ENCODE measurements at places on chromosomes 2 and 18.
A peak's percentile ranks its signal among the peaks of the same experiment; 100 is the strongest.

DNA sequence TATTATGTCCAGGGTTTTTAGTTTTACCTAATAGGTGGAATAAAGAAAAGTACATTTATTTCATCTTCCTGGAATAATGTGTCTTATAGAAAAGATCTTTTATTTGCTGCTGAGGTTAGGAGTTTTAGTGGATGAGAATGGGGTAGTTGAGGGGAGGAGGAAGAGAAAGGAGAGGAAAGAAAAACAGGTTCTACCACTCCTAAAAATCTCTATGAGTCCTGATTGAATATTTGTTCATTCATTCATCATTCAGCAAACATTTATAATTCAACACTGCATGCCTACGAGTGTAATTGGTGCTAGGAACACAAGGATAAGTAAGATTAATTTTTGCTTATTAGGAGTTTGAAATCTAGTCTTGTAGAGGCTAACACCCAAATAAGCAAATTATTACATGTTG, 45.2 kb upstream of the SLC4A10 start:
- no peak for DNase-seq

GRCh38 chr2:127371037-127371436, 16.7 kb downstream of the MAP3K2 start:
- no peak for DNase-seq

- DNase-seq: peak; percentile 30
These were observed 483 bp downstream of the TRAPPC8 start for GRCh38 chr18:31942291-31942998.

DNA sequence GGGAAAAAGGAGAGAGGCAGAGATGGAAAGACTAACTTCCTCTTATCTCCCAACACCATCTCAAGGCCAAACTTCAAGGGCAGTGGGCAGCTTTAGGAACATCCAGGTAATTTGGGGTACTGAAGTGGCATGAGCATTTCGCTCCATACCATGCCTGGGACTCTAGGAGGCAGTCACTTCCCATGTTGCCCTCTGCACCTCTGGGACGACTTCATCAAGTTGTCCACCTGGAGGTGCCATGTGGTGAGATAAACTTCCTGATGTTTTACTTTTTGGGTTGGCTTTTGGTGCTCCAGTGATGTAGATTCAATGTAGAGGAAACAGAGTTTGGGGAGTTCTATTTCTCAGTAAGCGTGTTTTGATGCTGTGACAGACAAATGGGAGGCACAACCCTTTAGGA, 56.3 kb upstream of the UPP2 start:
- no peak for DNase-seq

DNA sequence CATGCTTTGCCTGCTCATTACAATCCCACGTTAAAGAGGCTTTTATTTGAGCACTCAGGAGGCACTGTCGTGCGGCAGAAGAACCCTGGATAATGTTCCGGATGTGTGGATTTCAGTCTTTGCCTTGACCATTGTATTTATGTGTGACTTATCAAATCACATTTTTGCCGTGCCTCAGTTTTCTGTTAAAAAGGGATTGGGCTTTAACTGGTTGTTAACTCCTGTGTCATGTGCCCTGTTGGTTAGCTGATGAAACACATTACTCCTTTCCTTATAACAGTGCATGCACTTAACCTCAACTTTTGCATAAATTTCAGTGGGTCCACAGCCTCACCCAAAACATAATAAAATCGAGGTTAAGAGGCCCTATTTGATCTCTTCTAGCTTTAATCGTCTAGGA, 52.7 kb downstream of the NAB1 start:
- DNase-seq: no peak

All from foreskin melanocyte (primary cell).